ACHN (cell line): ENCODE measurements at places on chromosomes 6 and 20.

- DNase-seq = peak; percentile 34
Measured at GRCh38 chr6:45959534-45960145, 56.0 kb downstream of the CLIC5 start.

DNA sequence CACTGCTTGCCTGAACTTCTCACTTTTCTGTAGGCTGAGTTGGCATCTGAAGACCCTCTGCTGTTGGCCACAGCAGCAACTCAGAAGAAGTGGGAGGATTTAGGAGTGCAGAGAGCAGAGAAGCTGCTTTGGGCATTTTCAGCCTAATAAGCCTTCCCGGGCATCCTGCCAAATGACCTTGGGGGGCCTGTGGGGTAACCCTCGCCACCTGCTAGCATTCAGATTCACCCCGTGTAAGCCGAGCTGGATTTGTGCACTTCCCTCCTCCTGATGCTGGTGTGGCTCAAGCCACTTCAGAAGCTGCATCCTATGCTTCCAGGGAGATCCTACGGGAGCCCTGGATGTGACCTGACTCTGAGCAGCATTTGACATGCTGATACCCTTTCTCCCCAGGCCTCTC, 114.8 kb downstream of the LRFN2 start:
- no peak for DNase-seq

DNA sequence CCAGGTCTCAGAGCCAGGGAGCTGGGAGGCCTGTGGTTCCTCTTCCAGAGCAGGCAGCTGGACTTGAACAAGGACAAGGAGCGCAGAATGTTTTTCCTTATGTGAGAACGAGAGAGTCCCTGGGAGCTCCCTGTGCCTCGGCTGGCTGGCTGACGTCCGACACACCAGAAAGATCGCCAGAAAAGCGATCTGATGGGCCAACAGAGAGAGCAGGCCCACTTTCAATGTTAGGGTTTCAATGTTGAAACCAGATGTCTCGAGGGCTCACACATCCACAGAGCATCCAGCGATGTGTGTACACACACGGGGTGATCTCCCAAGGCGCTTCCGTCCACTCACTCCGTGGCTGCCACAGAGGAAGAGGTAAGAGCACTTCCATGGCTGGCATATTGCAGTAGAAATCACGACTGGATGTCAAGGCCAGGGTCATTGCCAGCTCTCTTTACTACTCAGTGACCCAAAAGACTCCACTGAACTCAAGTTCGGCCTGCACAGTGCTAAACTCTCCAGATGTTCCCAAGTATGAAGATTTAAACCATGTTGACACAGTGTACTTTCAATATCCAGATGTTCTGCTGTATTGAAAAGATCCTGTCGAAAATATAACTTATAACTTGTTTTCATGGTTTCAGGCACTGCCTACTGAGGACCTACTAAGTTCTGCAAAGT, 70.8 kb upstream of the FOXC1 start:
- no peak for DNase-seq

GRCh38 chr20:40639676-40640355, 49.2 kb downstream of the MAFB start:
- DNase-seq = no peak

DNA sequence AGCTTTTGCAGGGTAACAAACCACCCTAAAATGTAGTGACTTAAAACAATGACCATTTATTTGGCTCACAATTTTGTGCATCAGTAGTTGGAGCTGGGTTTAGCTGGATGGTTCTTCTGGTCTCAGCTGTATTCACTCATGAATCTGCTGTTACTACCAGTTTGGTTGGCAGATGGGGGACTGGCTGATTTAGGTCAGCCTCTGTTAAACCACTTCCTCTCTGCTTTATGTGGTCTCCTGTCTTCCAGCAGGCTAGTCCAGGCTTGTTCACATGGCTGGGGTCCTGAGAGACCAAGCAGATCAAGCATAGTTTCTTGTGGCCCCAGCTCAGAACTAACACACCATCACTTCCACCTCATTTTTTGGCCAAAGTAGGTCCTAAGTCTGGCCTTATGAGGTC, 67.2 kb upstream of the LAMP5 start:
- DNase-seq = no peak

- no peak for DNase-seq
Measured at GRCh38 chr6:84809455-84809854, 45.1 kb upstream of the TBX18 start.
